CD4-positive, alpha-beta T cell treated with Interleukin-4 for 1 hour (primary cell): ENCODE measurements at places on chromosomes 6 and 20.
A peak's percentile ranks its signal among the peaks of the same experiment; 100 is the strongest.

DNA sequence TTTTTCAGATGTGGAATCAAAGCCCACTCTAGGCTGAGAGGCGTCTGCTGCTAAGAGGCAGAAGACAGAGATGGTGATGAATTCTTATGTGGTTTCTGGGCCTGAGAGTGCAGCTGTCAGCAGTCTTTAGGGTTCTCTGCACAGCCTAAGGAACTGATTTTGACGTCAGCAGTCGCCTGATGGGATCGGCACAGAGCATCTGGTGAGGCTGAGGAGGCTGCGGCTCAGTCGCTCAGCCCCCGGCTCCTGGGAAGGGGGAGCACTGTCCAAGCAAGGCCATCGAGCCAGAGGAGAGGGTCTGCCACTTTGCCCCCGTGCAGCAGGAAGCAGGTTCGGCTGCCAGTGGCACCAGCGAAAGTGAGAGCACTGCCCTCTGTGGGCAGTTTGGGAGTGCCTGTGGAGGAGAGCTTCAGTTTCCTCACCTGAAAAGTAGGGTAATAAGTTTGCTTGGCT lies 92.5 kb downstream of the TCP11 start:
- no peak for DNase-seq

DNA sequence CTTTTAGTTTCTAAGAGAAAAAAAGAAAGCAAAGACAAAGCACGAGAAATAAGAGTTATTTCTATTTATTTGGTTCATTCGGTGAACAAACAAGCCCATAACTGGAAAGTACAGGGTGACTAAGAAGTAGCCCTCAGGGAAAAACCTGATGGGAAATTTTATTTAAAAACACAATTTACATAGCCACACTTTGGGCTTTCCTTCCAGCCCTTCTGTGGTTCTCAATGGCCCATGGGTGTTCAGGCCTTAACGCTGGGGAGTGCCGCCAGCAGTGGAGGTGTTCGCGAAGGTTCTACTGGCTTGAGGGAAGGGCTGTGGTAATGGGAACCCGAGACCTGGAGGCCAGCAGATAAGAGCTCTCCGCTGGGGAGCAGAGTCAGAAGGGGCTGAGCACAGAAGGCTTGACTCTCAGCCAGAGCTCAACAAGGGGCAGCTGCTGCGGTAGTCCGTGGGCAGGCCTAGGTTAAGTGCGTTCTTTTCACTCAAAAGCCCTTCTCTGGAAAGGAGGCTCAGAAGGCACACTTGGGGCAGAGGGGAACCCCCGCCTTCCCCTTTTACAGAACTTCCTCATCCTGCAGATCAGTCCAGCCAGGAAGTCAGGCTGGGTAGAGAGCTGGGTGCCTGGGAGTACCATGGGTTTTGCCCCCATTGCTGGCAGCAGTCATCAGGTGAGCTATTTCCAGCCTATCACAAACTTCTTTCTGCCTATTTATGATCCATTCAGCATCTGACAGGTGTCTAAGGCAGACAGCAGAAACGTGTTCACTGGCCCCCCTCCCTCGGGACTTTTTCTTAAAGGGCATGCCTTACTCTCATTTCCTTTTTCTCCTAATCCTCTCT lies 8.8 kb upstream of the CD83 start:
- peak; percentile 88 for DNase-seq

DNA sequence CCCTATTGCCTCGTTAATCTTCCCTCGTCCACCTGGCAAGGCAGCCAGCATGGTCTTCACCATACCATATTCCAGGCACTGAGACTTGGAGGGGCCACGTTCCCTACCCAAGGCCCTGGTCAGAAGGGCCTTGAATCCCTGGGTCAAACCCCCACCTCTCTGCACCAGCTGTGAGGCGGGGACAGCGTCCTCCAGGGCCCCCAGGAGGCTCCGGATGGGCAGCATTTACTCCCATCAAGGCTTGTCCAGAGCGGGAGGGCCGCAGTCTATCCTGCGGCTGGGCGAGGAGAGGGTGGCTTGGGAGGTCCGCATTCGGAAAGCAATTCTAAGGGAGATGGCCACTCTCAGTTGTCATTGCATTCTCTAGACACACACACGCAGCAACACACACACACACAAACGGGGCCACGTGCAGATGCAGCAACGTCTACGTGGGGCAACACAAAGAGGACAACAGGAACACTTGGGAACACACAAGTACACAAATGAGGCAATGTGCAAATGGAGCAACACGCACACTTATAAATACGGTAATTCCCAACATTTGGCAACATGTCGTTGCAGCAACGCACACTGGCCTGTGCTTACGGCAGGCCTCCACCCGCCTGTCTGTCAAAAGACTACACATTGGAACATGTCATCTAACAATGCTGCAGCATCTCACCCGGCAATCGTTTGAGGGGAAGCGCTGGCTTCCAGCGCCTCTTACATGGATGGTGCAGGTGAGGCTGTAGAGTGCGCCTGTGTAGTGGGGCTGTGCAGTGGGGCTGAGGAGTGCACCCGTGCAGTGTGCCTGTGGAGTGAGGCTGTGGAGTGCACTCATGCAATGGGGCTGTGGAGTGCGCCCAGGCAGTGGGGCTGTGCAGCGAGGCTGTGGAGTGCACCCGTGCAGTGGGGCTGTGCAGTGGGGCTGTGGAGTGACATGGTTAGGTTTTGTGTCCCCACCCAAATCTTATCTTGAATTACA lies 12.9 kb upstream of the NTSR1 start:
- DNase-seq = no peak

DNA sequence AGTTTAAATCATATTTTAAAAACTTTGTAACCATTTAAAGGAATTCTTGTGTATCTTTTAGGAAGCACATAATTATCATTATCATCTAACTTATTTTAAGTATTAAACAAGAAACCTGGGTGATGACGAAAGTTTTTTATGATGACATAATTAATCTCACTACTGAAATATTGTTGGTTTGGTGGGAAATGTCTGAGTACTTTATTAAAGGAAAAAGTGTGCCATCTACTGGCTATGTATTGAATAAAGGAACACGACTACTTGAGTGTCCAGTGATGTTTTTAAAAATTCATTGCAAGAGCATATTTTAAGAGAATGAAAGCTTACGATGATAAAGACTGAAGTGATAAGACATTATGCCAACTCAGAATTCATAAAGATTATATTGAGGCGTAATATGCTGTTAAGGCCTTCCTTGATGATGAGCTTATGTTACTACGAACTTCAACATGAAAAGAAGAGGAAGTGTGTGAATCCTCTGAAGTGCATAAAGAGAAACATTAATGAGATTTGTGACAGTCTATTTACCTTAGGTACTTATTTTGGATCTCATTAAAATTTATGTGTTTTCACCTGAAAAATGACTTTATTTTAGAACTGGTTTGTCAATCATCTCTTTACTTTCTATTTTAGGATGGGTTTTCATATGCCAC lies 12.0 kb upstream of the TRMT11 start:
- DNase-seq = peak; percentile 71

- no peak for DNase-seq
These were observed 214.2 kb upstream of the PCSK2 start for GRCh38 chr20:17012546-17013226.

- DNase-seq = no peak
These were observed 385.3 kb downstream of the EPM2A start for GRCh38 chr6:145349950-145350510.

DNA sequence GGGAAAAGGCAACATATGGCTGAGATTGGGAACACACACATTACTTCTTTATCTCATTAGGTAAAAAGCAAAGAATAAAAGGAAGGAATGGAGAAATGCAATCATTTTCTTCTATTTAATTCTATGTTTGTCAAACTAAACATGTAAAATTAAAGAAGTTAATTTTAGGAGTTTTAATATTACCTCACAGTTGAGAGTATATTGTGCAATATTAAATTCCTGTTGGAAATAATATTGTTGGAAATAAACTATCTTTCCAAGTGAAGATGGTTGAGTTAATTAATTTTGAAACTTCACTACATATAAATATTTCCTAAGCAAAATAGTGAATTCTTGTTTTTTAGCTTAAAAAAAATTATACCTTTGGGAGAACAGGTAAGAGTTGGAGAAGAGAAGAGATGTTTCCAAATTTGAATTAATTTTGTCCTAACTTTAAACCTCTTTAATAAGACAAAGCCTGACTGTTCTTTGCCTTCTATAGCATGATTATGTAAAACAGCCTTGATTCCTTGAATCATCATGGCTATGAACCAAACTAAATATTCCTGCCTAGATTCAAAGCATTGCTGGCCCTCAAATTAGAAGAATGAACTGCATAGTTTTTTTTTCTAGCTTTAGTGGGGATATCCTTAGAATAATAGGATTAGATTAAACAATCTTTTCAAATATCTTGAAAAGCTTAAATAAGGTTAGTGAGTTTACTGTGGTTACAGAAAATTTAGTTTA lies 1349.1 kb upstream of the ADGRB3 start:
- no peak for DNase-seq

- no peak for DNase-seq
These were observed 761.2 kb upstream of the CHD6 start for GRCh38 chr20:42379385-42379784.

DNA sequence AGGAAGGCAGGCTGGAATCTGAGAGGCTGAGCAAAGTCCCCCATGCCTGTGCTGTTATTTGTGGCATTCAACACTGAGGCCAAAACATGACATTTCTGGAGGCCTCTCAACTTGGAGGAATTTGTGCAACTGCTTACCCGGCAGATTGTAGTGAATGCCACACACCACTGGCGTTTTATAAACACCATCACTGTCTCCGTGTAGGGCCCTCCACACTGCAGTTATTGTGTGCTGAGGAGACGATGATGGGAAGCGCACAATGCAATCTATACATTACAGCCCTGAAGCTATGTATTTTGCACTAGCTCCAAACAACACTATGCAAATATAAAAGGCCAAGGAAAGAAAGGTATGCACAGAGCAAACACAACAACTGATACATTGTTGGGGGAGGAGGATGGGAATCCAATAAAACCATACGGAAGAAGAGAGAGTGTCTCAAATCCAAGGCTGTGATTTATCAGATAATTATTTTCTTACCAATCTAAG lies 106.5 kb downstream of the SMLR1 start:
- DNase-seq = no peak

- no peak for DNase-seq
These were observed 84.0 kb downstream of the HFE start for GRCh38 chr6:26170951-26171841.

GRCh38 chr6:90898763-90899162 lies 311.9 kb upstream of the MAP3K7 start:
- no peak for DNase-seq

DNA sequence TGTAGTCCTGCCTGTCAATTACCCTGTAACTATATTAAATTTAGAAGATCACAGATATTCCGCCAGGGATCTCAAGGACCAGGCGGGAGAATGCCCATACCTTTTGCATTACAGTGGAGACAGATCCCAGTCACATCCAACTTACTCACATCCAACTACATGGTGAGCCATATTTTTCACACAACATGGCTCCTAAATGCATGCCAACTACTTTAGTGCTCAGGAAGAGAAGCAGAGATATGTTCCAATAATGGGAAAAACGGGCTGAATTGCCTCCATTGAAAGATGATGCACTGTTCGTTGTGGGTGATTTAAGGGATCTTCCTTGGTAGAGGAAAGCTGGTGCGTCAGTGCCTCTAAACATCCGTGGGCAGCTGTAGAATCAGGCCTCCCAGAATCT lies 304.5 kb downstream of the CD83 start:
- no peak for DNase-seq
